ENCODE measurements at places on chromosomes 13 and 19. TPM values are rescaled to one million over a fixed set of nuclear protein-coding genes. Genes with fewer than 3 reads are reported as not detected.

Gene KLK4
- not detected for total RNA-seq

Gene B3GNT8
- 2.9 TPM for total RNA-seq

Gene ZNF229
- not detected for total RNA-seq

Gene RPL21
- total RNA-seq = 1,125 TPM

Gene KANK3
- total RNA-seq = 0.23 TPM

Gene C19orf38
- total RNA-seq = not detected

Gene LHB
- total RNA-seq = not detected

Gene IL4I1
- total RNA-seq = 1.1 TPM

Gene FREM2
- 3.5 TPM for total RNA-seq

DNA sequence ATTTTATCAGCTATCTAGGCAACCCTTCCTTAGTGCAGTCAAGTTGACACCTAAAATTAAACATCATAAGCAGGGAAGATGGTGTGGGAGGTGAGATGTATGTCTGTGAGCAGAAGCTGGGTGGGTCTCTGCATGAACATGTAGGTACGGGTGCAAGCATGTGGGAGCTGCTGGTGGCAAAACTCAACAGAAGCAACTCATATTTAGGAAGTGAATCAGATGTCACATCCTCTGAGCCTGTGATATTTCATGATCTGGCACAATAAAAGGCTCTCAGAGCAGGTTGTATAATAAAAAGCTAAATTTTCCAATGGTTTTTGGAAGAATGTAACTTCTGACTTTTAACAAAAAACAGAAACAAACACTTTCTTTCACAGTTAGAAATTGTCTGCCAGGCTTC is 44.4 kb downstream of the C1QTNF9 start:
- no peak for DNase-seq

DNA sequence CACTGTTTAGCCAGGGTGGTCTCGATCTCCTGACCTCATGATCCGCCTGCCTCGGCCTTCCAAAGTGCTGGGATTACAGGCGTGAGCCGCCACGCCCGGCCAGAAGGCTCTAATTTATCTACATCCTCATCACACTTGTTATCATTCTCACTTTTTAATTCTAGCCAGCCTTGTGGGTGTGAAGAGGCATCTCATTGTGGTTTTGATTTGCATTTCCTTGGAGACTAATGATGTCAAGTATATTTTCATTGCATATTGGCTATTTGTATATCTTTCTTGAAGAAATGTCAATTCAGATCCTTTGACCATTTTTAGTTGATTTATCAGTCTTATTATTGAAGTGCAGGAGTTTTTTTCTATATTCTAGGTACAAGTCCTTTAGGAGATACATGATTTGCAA is 27.7 kb upstream of the HIF3A start:
- DNase-seq = no peak

GRCh38 chr13:21637296-21637695 is 33.3 kb upstream of the MICU2 start:
- DNase-seq = peak; percentile 100

DNA sequence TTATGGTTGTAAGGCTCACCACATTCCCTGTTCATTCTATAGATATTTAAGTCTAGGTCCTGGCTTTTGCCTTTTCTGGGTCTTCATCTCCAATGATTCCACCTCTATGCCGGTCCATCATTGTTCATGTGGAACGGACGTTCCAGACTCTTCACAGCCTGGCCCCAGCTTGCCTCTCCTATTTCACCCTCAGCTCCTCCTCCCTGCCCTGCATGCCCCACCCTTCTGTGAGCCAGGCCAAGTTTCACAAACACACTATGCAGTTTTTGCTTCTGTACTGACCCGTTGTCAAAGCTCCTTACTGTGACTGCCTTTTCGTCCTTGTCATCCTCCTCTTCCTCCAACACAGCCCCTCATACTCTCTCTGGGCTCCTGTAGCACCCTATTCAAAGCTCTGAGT is 31.3 kb downstream of the TEX26 start:
- peak; percentile 51 for DNase-seq

- no peak for DNase-seq
These were observed 208.3 kb upstream of the NBEA start for GRCh38 chr13:34733721-34734120.

- DNase-seq = peak; percentile 39
These were observed 153.4 kb downstream of the DPF1 start for GRCh38 chr19:38070573-38070972.

GRCh38 chr19:14391156-14391821 is 10.0 kb downstream of the ADGRE5 start:
- DNase-seq = no peak

GRCh38 chr13:95643571-95643935 is 953 bp downstream of the DZIP1 start:
- DNase-seq = no peak

DNA sequence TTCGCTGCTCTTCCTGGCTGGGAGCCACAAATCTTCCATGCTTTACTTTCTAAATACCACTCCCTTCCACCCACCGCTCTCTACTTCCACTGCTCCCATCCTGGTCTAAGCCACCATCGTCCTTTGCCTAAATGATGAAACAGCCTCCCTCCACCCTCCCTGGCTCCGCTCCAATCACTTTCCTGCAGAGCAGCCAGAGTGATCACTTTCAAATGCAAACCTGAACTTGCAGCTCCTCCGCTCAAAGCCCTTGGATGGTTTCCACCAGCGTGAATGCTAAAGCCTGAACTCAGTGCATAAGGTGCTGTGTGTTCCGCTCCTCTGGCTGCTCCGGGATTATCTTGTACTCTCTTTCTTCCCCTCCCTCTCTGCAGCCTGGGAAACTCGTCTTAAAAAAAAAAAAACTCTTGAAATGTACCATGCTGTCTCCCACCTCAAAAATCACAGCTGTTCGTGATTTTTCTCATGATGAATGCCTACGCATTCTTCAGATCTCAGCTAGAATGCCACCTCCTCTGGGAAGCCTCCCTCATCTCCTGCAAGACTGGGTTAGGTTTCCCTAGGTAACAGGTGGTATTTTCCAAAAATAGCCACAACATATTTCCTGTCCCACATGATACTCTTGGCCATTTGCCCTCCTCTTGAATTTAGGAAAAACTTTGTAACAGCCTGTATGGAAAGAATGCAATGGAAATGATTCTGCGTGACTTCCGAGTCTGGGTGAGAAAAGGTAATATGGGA is 3.7 kb upstream of the SIN3B start:
- DNase-seq = no peak

DNA sequence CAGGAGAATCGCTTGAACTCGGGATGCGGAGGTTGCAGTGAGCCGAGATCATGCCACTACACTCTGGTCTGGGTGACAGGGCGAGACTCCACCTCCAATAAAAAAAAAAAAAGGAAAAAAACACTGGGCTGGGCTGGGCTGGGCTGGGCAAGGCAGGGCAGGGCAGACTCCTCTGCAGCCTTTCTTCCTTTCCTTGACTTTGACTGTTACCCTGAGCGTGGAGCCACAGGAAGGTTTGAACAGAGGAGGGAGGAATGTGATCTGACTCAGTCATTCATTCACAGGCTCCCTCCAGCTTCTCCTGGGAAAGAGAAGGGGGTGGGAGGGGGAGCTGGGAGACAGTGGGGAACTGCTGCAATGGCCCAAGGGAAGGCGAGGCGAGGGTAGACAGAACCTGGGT is 2.7 kb upstream of the ACTN4 start:
- peak; percentile 78 for DNase-seq

GRCh38 chr13:76160506-76160905 is 524.4 kb downstream of the LMO7 start:
- DNase-seq = no peak

GRCh38 chr13:44263751-44264620 is 109.6 kb upstream of the SERP2 start:
- DNase-seq = no peak

DNA sequence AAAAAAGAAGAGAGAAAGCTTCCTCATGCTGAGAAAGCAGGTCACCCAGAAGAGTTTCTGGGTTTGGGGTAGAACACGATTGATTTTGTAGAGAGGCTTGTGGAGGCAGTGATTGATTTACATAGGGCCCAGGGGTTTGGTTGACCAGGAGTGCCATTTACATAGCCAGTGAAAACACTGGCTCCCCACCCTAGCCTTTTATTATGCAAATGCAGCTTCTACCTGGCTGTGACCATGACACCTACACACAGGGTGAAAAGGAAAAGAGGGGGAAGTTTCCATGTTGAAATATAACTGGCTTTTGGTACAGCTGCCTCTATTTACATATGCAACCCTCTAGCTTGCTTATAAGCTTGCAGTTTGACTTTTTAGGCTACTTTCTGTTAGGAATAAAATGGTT is 62.0 kb downstream of the ZNF100 start:
- DNase-seq = no peak

DNA sequence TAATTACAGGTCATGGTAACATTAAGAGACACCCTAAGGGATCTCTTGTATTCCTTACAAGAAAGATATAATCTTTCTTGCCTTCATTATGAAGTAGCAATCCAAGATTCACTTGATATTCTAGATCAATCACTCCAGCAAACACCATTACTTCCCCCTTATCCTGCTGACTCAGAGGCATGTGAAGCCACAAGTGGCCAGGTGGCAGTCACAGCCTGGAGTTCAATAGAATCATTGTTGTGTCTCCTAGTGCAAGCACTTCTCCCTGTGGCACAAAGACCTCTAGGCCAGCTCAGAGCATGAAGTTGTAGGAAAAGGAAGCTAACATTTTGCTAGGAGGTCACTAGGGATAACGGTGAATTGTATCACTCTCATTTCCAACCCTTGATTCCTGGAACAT is 864.3 kb upstream of the ATXN8OS start:
- peak; percentile 44 for DNase-seq

GRCh38 chr13:50309318-50309717 is 294.1 kb downstream of the KCNRG start:
- DNase-seq = no peak

GRCh38 chr19:7652061-7652641 is 15.2 kb downstream of the STXBP2 start:
- DNase-seq = peak; percentile 67

DNA sequence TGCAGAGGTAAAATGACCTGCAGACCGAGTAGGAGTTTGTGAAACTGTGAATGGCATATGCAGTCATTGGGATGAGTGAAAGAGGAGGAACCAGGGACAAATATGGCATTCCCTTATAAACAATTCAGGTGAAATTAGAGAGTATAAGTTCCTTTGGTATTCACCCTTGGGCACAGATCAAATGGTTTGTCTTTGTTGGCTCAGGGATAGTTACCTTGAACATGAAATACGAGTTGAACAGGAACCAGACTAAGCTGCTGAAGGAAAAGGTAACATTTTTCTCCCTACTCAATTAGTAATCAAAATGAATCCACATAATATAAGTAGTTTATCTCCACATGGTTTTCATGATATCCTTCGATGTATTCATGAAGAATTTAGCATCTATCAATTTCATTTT is 50.5 kb downstream of the SLITRK1 start:
- DNase-seq = no peak

GRCh38 chr19:33720691-33721682 is 75.7 kb upstream of the KCTD15 start:
- no peak for DNase-seq

DNA sequence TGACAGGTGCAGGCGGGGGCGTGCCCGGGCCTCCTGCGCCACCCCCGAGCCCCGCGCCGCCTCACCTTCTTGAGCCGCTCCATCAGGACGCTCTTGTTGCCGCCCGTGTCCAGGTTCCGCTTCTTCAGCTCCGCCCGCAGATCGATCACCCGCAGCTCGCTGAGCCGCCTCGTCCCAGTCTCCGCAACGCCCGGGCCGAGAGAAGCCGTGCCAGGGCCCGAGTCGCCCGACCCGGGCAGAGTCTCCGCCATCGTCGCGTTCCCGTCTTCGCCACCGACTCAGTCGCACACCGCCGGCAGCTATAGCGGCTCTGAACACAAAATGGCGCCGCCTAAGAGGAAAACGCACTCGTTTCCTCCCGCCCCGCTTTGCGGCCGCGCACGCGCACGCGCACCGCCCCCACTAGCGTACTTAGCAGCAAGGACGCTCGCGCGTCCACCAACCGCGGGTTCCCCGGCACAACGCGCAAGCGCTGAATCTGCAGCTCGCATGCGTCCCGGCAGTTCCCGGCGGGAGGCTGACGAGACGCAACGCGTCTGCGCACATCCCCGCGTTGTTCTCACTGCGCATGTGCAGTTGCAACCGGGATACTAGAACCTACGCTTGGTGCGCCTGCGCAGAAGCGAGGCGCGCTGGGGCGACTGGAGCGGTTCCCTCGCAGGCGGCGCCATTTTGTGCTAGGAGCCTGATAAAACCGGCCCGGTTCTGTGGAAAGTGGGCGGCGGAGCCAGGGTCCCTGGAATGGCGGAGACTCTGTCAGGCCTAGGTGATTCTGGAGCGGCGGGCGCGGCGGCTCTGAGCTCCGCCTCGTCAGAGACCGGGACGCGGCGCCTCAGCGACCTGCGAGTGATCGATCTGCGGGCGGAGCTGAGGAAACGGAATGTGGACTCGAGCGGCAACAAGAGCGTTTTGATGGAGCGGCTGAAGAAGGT is at the start of the genes SAFB and SAFB2:
Gene SAFB, plus strand, starts transcription at position 619 of the 932 bp plus-strand sequence. Its CDS starts 123 bp downstream, at position 742.
Gene SAFB2, minus strand, starts transcription at position 312 of the 932 bp plus-strand sequence. Its CDS starts 61 bp downstream, at position 251.
- peak; percentile 98 for DNase-seq

GRCh38 chr19:30029721-30030510 is 87.9 kb downstream of the URI1 start:
- peak; percentile 75 for DNase-seq

Data from HT-29 (cell line).